ENCODE measurements at places on chromosomes 6 and 20. TPM values are rescaled to one million over a fixed set of nuclear protein-coding genes. Genes with fewer than 3 reads are reported as not detected.

DNA sequence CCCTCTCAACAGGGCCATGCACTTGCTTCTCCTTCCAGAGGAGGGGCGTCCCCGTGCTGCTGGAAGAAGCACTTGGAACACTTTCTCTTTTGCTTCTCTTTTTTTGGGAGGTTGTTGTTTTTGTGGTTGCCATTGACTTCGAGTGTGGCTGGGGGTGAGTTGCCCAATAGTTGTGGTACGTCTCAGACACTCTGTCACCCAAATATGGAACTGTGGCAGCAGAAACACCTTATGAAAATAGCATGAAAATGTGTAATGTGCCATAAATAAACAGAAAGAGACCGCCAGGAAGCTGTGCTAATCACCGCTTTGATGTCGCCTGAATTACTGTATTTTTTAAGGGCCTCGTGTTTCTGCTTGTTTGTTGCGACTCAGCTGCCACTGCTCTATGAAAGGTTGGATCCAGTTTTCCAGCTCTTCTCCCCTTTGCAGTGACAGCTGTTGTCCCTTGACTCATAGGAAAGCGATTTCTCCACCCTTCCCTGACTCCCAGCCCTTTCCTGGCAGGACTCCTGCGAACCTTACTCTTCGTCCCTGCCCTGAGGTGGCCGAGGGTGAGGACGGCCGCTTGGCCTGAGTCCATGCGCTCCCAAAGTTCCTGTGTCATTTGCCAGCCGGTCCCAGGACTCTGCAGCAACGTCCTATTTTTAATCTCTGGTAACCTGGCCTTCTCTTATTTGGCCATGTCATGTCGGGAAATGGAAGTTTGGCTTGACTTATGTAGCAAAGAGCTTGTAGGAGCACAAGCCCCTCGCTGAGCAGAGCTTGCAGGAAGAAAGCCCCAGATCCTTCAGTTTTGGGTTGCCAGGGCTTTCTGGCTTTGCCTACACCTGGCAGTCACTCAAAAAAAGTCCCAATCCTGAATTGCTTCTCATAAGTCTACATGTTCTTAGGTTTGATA lies 694.6 kb downstream of the QKI start:
- peak; percentile 19 for DNase-seq

- no peak for DNase-seq
Observed at GRCh38 chr20:846894-847278, 13.4 kb downstream of the FAM110A start.

DNA sequence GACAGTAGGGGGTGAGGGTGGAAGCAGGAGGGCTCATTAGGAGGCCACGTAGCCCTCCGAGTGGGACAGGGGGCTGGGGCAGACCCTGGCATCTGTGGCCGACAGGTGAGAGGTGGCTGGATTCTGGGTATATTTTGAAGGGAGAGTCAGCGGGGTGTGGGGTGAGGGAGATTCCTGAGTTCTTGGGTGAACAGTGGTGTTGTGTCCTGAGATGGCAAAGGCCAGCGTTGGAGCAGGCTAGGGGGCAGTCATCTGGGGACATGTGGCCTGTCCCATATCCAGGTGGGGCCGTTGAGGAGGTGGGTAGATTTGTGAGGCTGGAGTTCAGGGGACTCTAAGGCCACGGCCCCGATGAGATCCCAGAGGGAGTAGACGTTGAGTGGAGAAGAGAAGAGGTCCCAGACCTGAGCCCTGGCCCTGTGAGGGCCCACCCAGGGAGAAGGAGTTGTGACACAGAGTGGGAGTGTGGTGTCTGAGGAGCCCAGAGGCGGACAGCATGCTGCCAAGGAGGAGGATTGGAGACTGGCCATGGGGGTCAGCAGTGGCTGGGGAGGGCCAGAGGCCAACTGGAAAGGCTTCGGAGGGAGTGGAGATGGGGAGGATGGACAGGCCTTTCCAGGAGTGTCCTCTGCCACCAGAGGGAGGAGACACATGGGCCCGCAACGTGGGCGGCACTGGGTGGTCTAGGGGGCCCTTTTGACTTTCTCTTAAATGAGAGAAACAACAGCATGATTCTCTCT lies 19.6 kb downstream of the PACSIN1 start:
- DNase-seq = no peak

- DNase-seq = no peak
Observed at GRCh38 chr6:142306736-142307135, 4.9 kb downstream of the ADGRG6 start.

DNA sequence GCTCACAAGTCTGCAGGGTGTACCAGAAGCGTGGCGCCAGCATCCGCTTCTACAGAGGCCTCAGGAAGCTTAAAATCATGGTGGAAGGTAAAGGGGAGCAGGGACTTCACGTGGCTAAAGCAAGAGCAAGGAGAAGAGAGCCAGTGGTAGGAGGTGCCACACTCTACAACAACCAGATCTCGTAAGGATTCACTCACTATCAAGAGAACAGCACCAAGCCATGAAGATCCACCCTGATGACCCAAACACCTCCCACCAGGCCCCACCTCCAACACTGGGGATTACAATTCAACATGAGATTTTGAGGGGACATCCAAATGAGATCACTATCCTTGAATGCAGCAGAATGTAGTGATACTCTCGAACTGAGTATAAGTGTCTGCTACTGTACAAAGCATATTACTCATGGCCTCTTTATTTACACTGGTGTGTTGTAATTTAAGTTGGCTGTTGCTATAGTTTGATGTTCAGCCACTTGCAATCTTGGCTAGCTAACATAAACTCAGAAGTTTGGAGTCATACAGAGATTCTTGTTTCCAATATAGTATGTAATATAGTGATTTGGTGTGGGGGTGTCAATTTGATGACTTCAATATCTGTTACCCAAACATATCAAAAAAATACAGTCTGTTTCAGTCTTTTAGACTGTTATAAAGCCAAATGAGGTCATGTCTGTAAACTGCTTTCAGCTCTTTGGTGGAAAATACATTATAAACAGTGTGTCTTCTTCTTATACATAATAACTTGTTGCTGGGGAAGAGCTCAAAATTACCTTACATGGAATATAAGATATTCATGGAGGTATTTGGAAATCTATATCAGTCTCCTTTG lies 39.4 kb upstream of the MYLIP start:
- DNase-seq = no peak

DNA sequence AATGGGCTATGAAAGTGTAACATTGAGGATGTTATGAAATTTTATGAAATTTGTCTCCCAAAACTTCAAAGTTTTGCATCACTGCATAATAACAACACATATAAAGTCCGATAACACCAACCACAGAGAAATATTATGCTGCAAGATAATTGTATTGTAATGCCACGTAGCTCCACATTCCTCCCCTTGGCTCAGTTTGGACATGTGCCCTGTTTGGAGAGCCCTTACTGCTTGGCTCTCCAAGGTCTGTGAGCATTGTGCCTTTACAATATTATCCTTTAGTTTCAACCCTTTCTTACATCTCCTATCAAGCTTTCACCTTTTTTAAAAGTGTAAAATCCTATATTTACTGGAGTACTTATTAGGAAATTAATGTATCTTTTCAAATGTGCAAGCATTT lies 10.8 kb downstream of the HBS1L start:
- DNase-seq = peak; percentile 72

- DNase-seq = peak; percentile 10
Observed at GRCh38 chr6:37354526-37355384, 972 bp downstream of the RNF8 start.

GRCh38 chr20:5197270-5197827 lies 70.5 kb downstream of the CDS2 start:
- no peak for DNase-seq

DNA sequence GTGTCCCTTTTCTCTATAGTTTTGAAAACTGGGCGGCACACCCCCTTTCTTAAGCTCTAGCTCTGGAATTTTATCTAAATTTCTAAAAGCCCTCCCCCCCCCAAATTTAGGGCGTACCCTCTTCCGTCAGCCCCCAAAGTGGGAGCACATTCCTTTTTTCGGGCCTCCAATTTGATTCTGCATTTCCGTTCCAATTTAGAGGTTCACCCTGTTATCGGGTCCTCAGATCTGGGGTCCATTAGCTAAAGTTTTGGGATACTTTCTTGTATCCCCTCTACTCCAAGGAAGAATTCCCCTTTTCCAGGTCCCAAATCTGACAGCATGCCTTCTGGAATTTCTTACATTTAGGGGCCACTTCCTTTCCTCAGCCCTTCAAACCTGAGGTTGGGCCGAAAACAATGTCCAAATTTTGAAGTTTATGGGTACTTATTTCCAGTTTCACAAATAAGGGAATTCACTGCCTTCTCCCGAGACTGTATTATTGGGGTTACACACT lies 796 bp downstream of the PHF20 start:
- no peak for DNase-seq

- DNase-seq = no peak
Observed at GRCh38 chr6:150056916-150057315, 12.0 kb downstream of the ULBP3 start.

DNA sequence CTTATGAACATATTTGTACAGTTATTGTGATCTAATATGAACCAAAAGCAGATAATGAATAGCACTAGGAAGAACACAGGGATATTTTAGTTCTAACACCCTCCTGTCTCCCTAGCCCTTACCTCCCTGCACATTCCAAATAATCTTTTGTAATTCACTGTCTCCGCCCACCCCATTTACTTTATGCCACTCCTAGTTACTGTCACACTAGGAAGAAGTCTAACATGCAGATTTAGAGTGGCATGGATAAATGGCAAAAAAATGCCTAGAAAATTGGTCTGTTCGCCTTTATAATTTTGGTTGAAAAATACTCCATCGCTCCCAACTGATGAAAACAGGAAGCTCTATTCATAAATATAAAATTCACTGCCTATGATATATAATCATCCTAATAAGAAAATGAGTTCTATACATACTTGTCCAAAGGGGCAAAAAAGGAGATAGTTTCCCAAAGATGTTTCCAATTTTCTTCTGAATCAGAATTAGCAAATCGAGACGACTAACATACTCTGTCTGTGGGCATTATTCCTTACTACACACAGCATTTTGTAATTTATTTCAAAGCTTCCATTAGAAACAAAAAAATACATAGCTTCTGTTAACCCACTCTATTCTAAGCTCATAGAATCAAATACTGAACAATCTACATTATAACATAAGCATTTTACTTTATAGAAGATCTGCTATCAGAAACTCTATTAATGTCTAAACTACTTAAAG lies 1.3 kb upstream of the RUNX2 start:
- DNase-seq = no peak

DNA sequence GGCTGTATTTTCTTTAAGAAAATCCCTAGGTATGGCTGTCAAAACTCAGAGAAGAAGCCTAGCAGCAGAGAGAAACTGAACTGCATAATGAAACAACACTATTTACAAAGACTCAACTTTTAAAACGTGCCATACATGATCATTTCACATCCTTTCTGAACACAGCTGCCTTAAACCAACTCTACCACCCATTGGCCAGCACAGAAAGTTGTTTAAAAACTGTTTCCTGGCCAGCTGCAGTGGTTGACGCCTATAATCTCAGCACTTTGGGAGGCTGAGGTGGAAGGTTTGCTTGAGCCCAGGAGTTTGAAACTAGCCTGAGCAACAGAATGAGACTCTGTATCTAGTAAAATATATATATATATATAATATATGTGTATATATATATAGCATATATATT lies 336.4 kb upstream of the SOX4 start:
- DNase-seq = no peak

- no peak for DNase-seq
Observed at GRCh38 chr20:57986666-57987065, 241.8 kb downstream of the ANKRD60 start.

- no peak for DNase-seq
Observed at GRCh38 chr6:166502453-166502852, 84.0 kb downstream of the RAMACL start.

DNA sequence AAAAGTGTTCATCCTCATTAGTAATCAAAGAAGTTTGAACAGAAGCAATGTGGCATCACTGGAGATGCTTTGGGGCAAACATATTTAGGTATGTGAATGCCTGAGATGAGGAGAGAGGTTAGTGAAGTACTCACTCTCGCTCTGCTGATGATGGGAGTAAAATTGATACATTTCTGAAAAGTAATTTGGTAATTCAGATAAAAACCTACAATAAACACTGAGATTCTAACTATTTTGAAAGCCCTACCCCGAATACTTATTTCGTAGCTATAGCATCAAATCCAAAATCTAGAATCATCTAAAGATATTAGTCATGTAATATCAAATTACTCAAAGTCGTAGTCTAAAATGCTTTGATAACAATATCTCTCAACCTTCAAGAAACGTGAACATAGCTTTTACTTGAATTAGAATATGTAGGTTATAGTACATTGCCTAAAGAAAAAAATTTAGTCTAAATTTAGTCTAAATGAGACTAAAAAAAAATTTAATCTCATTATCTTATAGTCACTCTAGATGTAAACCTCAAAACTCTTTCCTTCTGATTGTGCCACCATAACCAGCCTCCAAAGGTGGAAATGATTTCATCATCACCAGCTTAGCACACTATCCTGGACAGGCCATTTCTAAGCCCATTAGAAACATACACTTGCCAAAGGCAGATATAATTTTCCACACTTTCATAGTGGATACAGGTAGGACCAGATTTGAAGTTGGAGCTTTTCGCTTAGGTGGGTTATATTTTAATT lies 232.5 kb upstream of the TAB2 start:
- no peak for DNase-seq

DNA sequence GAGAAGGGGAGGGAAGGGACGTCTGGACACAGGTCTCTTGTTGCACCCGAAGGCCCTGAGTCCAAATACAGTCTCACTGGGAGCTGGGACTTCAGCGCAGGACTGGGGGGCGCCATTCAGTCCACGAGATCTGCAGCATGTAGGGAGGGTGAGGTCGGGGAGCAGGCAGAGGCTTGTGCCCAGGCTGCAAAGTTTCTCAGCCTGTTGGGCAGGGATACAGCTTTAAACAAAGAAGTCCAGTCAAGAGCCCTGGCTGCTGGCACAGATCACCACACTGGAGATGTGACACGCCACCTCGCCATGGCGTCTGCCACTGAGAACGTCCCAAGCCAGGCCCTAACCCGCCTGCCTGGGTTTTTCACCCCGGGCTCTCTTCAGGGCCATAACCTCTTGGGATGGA lies 256.6 kb downstream of the DLL1 start:
- no peak for DNase-seq

- no peak for DNase-seq
Observed at GRCh38 chr6:136077834-136078576, 172.1 kb downstream of the MTFR2 start.

GRCh38 chr6:6804843-6805615 lies 216.5 kb downstream of the LY86 start:
- no peak for DNase-seq

- no peak for DNase-seq
Observed at GRCh38 chr6:89184344-89184743, 32.8 kb downstream of the GABRR1 start.

Gene PRR18
- total RNA-seq = 0.59 TPM

Gene KCNB1
- 0.45 TPM for total RNA-seq

Gene CCN5
- total RNA-seq = 43.8 TPM

Gene EEF1A2
- 0.22 TPM for total RNA-seq

Gene GJA10
- total RNA-seq = not detected

Gene PSORS1C2
- not detected for total RNA-seq
